ENCODE measurements at places on chromosomes 2 and 18.

- DNase-seq: no peak
Measured at GRCh38 chr2:161321944-161322648, 13.9 kb downstream of the PSMD14 start.

GRCh38 chr2:232447091-232447620 lies 8.8 kb upstream of the ALPI start:
- no peak for DNase-seq

DNA sequence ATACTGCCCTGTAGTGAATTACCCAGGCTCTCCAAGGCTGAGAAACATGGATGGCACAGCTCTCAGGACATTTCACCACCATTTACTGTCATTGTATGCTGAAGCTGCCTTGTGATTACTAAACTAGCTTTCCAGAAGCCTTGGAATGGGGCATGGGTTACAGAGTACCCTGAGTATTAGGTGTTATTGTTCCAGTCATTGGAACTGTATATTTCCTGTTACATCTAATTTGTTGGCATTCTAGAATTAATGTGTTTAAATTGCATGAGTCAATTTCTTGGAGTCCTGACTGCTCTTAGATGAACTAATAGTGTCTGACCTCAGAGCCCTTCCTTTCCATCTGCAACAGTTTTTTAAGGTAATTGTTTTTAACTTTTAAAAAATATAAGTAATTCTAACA lies 9.0 kb downstream of the DGUOK start:
- DNase-seq: no peak

GRCh38 chr2:64214281-64215115 lies 70.3 kb upstream of the PELI1 start:
- peak; percentile 63 for DNase-seq

DNA sequence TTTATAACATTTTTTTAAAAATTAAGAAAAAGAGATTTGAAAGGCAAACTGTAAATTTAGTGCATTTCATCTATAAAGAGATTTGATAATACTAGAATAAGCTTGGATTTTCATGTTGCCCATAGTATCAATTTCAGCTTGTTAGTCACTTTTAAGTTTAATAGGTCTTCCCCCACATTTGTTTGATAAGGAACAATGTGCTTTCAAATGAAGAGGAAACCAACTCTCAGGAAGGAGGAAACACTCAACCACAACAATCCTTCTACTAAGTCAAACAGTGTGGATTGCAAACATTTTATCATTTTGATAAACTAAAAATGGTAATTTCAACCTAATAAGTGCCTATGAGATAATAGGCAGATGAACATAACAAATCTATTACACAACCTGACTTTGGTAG lies 397.1 kb upstream of the CDH20 start:
- no peak for DNase-seq

- DNase-seq: no peak
Measured at GRCh38 chr2:6922201-6922656, 5.0 kb downstream of the RNF144A start.

GRCh38 chr2:221467610-221468009 lies 104.5 kb downstream of the EPHA4 start:
- no peak for DNase-seq
